ENCODE measurements at places on chromosomes 3 and 15. TPM values are rescaled to one million over a fixed set of nuclear protein-coding genes. Genes with fewer than 3 reads are reported as not detected.

DNA sequence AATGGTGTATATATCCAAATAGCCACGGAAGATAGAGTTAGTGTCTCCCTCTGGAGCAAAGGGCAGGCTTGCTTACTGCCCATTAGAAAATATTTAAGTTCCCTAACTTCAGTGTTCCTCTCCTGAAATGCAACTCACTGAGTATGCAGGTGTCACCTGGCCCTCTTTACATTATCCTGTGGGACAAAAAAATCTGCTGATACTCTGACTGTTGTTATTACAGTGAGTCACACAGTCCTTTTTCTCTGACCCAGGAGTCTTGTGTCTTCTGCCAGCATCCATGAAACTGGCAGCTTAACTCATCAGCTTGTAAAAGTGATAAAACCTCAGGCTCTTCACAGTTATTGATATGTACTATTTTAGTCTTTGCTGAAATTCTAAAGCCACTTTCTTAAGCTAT lies 42.2 kb upstream of the RASGRF1 start:
- H3K4me3 ChIP-seq, result no peak overlapping the region
- H3K36me3 ChIP-seq, result no peaks in the 10 kb centered on the region
- no peaks in the 10 kb centered on the region for H3K4me1 ChIP-seq
- H3K27ac ChIP-seq, result no peak overlapping the region
- peaks cover 4% of the 10 kb centered on the region for H3K27me3 ChIP-seq
- DNase-seq, result no peak

DNA sequence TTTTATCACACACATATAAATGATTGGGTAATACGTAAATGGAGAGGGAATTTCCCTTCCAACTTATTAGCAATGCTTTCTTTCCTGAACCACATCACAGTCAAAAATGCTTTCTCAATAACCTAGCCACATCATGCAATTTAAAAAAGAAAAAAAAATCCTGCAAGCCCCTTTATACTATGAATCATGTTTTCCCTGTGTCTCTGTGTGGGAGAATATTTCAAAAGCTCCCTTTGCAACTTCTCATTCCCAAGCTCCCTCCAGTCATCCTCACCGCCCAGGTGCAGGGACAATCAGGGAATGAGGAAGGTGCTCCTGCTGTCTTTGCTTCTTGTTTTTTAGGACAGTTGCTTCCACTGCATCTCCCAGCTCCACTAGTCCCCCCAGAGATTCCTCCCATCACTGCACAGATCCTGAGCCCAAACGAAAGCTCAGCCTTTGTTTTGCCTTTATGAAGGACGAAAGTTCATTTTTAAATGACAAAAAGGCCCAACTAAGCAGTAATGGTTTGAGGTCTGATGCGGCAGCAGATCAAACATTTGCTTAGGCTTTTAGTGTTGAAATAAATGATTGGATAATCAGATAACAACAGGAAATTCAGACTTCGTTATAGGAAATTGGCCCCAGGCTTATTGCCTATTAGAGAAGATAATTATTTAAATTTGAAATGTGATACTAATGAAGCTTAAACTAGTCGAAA lies 47.8 kb upstream of the ADGRG7 start:
- H3K27me3 ChIP-seq, result peaks cover 1% of the 10 kb centered on the region
- no peak for DNase-seq
- H3K4me1 ChIP-seq, result no peaks in the 10 kb centered on the region
- H3K27ac ChIP-seq, result no peak overlapping the region
- no peaks in the 10 kb centered on the region for H3K36me3 ChIP-seq
- H3K4me3 ChIP-seq, result no peak overlapping the region

DNA sequence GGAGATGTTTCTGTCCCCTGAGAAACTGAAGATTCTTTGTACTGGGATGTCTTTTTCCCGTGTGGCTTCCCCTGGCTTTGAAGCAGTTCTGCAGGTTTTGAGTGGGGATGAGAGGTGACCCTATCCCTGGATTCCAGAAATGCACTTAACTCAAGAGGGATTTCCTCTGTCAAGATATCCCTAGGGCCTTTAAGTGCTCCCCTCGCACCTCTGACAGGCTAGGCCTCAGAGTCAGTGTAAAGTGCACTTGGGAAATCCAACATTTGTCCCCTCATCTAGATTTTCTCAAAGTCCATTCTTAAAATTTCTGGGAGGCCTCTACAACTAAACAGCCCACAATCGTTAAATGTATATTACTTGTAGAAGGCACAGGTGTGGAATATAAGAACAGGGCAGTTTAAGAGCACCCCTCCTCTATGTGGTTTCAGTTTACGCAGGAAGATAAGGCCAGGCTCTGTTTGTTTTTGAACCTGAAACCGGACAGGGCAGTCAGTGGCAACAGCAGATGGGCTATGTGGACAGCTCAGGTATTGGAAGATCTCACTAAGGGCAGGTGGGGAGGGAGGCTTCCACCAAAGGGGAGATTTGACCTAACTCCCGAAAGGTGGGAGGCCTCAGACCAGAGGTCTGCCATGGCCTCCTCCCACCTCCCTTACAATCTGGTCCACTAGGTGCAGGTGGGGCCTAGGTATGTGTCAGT lies 4.8 kb downstream of the C3orf52 start:
- peaks cover 21% of the 10 kb centered on the region for H3K36me3 ChIP-seq
- no peaks in the 10 kb centered on the region for H3K27me3 ChIP-seq
- H3K4me3 ChIP-seq, result no peak overlapping the region
- no peak overlapping the region for H3K27ac ChIP-seq
- no peak for DNase-seq

DNA sequence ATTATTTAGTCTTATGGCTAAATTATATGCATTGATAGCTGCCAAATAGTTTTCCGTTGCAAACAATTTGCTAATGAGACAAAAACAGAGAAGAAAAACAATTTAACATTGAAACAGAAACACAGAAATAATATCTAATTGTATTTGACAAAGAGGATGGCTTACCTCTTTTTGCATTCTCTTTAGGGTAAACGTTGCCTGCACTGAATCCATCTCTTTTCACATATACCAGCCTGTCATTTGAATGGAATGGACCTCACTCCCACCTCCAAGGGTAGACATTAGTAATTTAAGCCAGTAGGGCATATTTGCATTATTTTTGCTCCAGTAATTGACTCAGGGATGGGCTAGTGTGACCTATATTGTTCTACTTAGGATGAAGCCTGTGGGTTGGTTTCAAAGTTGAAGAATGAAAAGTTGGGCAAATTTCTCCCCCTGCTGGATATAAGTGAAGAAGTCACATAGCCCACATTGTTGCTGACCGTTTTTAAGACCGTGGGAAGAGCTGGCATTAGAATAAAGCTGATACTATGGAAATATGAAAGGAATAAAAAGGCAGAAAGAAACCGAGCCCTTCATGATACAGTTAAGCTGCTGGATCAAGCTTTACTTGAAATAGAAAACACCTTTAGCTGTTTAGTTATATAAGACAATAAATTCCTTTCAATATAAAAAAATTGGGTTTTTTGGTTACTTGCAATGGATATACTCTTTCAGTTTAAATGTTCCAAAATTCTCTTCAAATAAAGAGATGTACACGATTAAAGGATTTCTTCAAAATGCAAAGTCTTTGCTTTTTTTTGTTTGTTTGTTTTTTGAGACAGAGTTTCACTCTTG lies 26.9 kb downstream of the PIERCE2 start:
- no peak overlapping the region for H3K27ac ChIP-seq
- peaks cover 4% of the 10 kb centered on the region for H3K27me3 ChIP-seq
- H3K36me3 ChIP-seq, result no peaks in the 10 kb centered on the region

- H3K27me3 ChIP-seq, result peaks cover 17% of the 10 kb centered on the region
- no peak for DNase-seq
- no peaks in the 10 kb centered on the region for H3K36me3 ChIP-seq
- H3K4me1 ChIP-seq, result no peaks in the 10 kb centered on the region
- H3K27ac ChIP-seq, result no peak overlapping the region
Observed at GRCh38 chr3:23666818-23667217, 138.9 kb upstream of the UBE2E1 start.

DNA sequence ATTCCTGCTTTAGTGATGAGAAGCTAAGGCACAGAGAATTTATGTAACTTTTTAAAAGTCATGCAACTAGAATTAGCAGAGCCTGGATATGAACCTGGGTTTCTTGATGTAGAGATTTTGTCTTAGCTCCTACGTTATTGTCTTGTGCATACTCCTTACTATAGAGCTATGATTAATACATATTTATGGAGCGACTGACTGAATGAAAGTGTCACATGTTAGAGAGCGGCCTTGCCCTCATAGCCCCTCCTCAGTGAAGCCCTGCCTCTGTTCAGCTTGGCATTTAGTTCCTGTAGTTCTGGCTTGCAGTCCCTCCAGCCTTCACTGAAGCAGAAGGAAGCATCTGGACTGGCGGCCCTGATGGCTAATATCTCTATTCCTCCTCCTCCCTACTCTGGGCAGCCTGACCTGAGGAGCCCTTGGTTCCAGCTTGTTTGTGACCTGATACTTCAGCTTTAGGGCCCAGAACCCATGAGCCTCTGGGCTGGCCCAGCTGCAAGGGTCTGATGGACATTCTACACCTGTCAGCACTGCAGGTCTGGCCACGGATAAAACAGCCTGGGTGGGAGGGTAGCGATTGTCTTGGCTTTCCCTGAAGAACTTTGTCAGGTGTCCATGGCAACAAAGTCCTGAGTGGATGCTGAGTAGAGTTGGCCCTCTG lies 13.4 kb upstream of the AGBL1 start:
- no peak overlapping the region for H3K4me3 ChIP-seq
- H3K27ac ChIP-seq, result no peak overlapping the region
- peaks cover 5% of the 10 kb centered on the region for H3K27me3 ChIP-seq
- no peaks in the 10 kb centered on the region for H3K36me3 ChIP-seq

- H3K27ac ChIP-seq, result no peak overlapping the region
- no peaks in the 10 kb centered on the region for H3K27me3 ChIP-seq
- H3K4me3 ChIP-seq, result no peak overlapping the region
- H3K4me1 ChIP-seq, result peaks cover 9% of the 10 kb centered on the region
Observed at GRCh38 chr3:44942202-44942921, 33.6 kb downstream of the ZDHHC3 start.

GRCh38 chr3:37608061-37608702 lies 253.5 kb upstream of the CTDSPL start:
- no peak overlapping the region for H3K27ac ChIP-seq
- no peaks in the 10 kb centered on the region for H3K36me3 ChIP-seq
- no peaks in the 10 kb centered on the region for H3K27me3 ChIP-seq
- H3K4me1 ChIP-seq, result no peaks in the 10 kb centered on the region
- no peak overlapping the region for H3K4me3 ChIP-seq

- no peaks in the 10 kb centered on the region for H3K4me1 ChIP-seq
- no peak overlapping the region for H3K4me3 ChIP-seq
- peaks cover 2% of the 10 kb centered on the region for H3K36me3 ChIP-seq
- H3K27ac ChIP-seq, result no peak overlapping the region
- DNase-seq, result no peak
Observed at GRCh38 chr3:44411031-44411645, 66.3 kb downstream of the ZNF445 start.

- H3K27me3 ChIP-seq, result peaks cover 2% of the 10 kb centered on the region
- H3K4me3 ChIP-seq, result no peak overlapping the region
- H3K4me1 ChIP-seq, result no peaks in the 10 kb centered on the region
- no peak for DNase-seq
- H3K27ac ChIP-seq, result no peak overlapping the region
Observed at GRCh38 chr3:81851176-81851575, 89.7 kb upstream of the GBE1 start.

ZNF501 gene
- total RNA-seq, result 1.6 TPM

DISP2 gene
- total RNA-seq, result 0.54 TPM

GRCh38 chr15:23497710-23498111 lies 50.7 kb upstream of the GOLGA6L2 start:
- H3K27ac ChIP-seq, result no peak overlapping the region
- no peaks in the 10 kb centered on the region for H3K4me1 ChIP-seq
- no peaks in the 10 kb centered on the region for H3K27me3 ChIP-seq

DNA sequence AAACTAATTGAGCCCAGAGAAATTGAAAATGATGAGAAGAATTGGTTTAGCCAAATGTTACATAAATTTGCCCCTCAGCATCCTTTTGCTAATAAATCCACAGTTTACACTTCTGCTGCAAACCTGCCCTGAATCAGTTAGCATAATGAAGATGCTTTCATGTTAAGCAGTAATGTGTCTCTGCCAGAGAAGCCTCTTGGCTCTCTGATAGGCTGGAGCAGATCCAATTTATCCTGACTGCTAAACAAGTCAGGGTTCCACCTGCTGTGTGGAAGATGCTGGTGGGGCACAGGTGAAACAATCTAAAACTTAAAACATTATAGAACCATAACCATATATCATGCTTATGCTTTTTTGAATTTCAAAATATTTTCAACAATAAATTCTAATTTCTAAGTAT lies 946.8 kb downstream of the OTOL1 start:
- H3K4me3 ChIP-seq, result no peak overlapping the region
- no peaks in the 10 kb centered on the region for H3K36me3 ChIP-seq
- no peak overlapping the region for H3K27ac ChIP-seq

FBXO40 gene
- total RNA-seq, result not detected

- no peaks in the 10 kb centered on the region for H3K4me1 ChIP-seq
- H3K36me3 ChIP-seq, result no peaks in the 10 kb centered on the region
- no peaks in the 10 kb centered on the region for H3K27me3 ChIP-seq
- H3K27ac ChIP-seq, result no peak overlapping the region
- no peak overlapping the region for H3K4me3 ChIP-seq
Observed at GRCh38 chr3:40162616-40163015, 146.9 kb upstream of the EIF1B start.

DNA sequence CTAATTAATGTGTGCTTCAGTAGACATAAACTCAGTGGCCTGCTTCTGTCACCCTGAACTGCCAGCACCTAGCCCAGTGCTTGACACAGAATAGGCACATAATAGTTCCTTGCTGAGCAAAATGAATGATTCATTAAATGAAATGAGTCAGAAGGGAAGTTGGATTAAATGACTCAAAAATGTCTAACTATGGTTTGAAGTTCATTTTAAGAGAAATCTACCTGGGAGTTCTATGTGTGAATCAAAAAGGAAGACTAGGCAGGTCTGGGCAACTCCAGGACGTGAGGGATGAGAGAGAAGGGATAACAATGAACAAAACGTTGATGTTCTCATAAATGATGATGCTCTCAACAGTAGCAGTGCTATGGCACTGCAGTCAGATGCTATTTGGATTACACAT lies 175.0 kb downstream of the CFAP20DC start:
- DNase-seq, result no peak
- H3K27ac ChIP-seq, result peak overlapping the region; percentile 65
- H3K4me3 ChIP-seq, result no peak overlapping the region
- H3K4me1 ChIP-seq, result peaks cover 14% of the 10 kb centered on the region
- H3K36me3 ChIP-seq, result no peaks in the 10 kb centered on the region
- H3K27me3 ChIP-seq, result no peaks in the 10 kb centered on the region

DNA sequence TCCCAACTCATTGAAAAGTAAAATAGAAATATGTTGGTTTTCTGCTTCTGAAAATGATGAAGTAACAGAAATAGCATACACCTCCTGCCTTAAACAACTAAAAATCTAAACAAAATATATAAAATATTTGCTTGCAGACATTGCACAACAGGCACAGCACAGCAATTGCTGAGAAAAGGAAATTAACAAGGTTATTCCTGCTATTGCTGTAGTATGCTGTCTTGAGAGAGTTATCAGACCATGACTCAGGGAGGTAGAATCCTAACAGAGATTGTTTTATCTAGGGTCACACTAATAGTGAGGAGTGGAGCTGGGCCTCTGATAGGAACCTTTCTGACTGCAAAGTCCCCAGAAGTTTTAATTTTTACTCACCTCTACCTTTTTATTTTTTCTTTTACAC lies 72.6 kb downstream of the ZBTB20 start:
- H3K36me3 ChIP-seq, result no peaks in the 10 kb centered on the region
- no peaks in the 10 kb centered on the region for H3K27me3 ChIP-seq
- H3K4me3 ChIP-seq, result no peak overlapping the region
- H3K4me1 ChIP-seq, result peaks cover 6% of the 10 kb centered on the region
- H3K27ac ChIP-seq, result no peak overlapping the region

PAK6 gene
- 0.26 TPM for total RNA-seq

DAZL gene
- total RNA-seq, result 0.10 TPM

GRCh38 chr15:51069983-51070382 lies 24.7 kb downstream of the TNFAIP8L3 start:
- H3K36me3 ChIP-seq, result no peaks in the 10 kb centered on the region
- H3K4me3 ChIP-seq, result no peak overlapping the region
- peaks cover 13% of the 10 kb centered on the region for H3K4me1 ChIP-seq
- no peak overlapping the region for H3K27ac ChIP-seq
- peaks cover 12% of the 10 kb centered on the region for H3K27me3 ChIP-seq
